Stimulated activated CD8-positive, alpha-beta memory T cell treated with anti-CD3 and anti-CD28 coated beads, Interleukin-7, amount 100 ng/mL, for 48 hours (primary cell): ENCODE measurements at places on chromosomes 6 and 20.

DNA sequence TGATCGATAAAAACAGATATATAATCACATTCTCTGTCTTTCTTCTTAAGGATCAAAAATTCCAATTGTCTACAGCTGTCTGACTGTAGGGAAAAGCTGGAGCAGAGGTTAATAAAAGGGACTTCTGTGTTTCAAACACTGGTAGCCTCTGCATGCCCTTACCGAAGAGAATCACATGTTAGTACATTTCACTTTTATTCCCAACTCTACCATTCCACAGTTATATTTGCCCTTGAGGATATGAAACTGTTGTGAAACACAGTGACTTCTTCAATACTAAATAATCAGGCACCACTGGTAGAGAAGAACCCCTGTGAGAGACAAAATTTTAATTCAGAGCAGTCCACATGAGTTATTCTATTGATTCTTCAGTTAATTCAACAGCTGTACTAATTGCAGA lies 1187.3 kb upstream of the CITED2 start:
- no peak for DNase-seq

DNA sequence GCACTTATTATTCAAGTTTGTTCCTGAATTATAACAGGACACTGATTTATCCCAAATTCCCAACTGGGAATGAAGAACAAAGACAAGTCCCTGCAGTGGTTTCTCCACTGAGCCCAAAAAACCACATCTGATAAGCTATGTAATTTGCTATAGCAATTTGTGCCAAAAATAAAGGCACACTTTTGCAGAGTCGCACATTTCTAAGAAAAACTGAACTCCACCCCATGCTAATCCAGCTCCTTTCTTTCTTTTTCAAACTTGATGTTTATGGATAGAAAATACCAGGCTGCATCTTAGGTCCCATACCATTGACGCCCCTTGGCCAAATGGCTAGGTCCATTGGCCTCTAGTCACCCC lies 170.2 kb upstream of the CITED2 start:
- DNase-seq: no peak

GRCh38 chr6:16190214-16190613 lies 48.2 kb upstream of the GMPR start:
- DNase-seq: no peak

GRCh38 chr20:37535443-37536132 lies 7.9 kb upstream of the BLCAP start:
- DNase-seq: no peak

GRCh38 chr20:38843346-38843745 lies 37.8 kb downstream of the PPP1R16B start:
- DNase-seq: no peak

DNA sequence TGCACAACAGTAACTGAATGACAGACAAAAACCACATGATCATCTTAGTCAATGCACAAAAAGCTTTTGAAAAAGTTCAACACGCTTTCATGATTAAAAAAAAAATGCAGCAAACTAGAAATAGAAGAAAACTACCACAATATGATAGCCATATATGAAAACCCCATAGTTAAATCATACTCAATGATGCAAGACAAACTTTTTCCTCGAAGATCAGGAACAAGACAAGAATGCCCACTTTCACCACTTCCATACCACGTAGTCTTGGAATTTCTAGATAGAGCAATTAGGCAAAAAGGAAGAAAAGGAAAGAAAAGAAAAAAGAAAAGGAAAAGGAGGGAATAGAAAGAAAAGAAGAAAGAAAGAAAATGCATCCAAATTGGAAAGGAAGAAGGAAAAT lies 44.6 kb upstream of the SLC23A2 start:
- no peak for DNase-seq

DNA sequence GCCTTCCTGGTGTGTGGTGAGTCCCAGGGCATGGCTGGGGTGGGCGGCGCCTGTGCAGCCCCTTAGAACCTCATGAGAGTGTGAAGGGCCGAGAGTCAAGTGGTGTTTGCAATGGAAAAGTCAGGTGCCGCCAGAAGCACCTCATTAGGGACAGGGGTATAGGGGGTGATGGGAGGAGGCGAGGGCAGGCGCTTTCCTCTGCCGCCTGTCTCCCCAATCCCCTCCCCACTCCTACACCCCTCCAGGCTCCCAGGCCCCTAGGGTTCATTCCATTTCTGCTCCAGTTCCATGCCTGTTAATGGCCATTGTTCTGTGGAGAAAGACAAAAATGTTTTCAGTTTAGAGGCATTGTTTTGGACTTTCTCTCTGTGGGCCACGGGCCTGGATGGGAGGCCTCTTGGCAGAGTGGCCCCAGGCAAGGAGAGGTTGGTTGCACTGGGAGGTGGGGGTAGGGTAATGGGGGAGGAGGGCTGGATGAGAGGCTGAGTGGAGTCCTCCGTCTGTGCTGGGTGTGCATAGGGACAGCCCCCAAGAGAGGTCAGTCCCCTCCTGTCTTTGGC lies 21.4 kb upstream of the SCUBE3 start:
- no peak for DNase-seq

- DNase-seq: no peak
Observed at GRCh38 chr20:52433326-52434040, 241.9 kb upstream of the ZFP64 start.

DNA sequence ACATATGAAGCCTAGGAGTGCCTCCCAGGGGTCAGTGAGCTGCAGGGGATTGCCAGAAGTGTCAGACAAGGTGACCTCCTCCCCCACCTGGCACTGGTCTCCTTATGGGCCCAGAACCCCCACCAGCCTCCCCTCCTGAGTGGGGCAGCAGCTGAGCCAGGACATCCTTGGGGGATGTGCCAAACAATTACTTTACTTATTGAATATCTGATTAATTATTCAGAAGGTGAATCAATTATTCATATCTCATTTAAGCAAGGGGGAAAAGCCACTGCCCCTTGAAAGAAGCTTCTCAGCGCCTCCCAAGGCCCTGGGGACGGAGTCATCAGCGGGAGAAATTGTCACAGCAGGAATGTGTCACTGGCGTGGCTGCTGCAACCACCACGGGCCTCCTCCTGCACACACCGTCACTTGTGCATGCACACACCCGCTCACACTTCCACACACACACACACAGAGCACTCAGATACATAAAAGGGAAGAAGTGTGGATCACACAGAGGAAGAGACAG lies 123.4 kb upstream of the MAFB start:
- no peak for DNase-seq

GRCh38 chr6:37099442-37099841 lies 70.5 kb upstream of the PIM1 start:
- DNase-seq: no peak
